ENCODE measurements at places on chromosomes 1 and 21.

DNA sequence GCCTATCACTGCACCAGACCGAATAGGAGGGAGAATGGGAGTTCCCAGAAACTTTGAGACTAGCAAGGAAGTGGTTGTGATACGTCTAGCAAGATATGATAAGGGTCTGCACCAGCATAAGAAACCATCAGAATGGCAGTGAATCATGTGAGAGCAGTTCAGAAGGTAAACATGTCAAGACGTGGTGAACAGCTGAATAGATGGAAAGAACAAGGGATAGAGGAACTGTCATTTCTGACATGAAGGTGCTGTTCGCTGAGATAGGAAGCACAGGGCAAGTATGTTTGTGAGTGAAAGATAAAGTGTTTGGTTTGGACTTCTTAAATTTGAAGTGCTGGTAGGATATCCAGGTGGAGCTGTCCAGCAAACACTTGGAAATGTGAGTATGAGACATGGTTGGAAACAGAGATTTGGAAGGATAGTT, 1.1 kb upstream of the AGO1 start:
- DNase-seq = no peak

GRCh38 chr1:244758708-244759107, 76.8 kb upstream of the COX20 start:
- no peak for DNase-seq

- DNase-seq = no peak
Observed at GRCh38 chr1:3247521-3248121, 178.6 kb downstream of the PRDM16 start.

GRCh38 chr1:188023206-188023605, 1194.5 kb downstream of the PLA2G4A start:
- DNase-seq = no peak

DNA sequence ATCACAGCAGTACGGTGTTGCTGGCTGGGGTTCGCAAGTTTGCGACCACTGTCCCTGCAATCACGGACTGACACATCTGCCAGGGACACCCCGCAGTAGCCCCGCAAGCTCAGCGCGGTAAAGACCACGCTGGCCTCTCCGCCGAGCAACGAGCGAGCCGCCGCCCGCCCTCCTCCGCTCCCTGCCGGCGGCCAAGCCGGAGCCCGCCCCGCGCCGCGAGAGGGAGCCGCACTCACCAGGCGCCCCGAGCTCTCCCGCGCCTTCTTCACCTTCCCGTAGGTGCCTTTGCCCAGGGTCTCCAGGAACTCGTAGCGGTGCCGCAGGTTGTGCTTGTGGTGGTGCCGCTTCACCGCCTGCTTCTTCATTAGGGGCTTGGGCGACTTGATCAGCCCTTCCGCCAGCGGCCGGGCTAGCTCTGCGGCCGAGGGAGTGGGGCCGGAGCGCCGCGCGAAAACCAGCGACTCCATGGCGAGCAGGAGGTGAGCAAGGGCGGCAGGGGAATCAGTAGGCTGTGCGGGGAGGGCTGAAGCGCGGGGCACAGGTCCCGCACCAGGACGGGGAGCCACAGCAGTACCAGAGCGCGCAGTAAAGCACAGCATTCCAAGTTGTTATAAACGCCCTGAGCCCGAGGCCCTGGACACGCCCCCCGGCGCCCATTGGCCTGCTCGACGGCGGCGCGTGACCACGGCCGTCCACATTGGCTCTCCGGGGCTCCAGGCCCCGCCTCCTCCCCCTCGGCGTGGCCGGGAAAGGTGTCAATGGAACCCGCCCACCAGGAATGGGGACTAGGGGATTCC, at the start of gene NUAK2:
NUAK2 (minus strand) TSS at position 584 of the 797 bp plus-strand sequence; CDS start at position 467, 117 bp downstream.
- peak; percentile 91 for DNase-seq

Data from NCI-H460 (cell line).